ENCODE measurements at places on chromosomes 12 and 14. TPM values are rescaled to one million over a fixed set of nuclear protein-coding genes. Genes with fewer than 3 reads are reported as not detected.

DNA sequence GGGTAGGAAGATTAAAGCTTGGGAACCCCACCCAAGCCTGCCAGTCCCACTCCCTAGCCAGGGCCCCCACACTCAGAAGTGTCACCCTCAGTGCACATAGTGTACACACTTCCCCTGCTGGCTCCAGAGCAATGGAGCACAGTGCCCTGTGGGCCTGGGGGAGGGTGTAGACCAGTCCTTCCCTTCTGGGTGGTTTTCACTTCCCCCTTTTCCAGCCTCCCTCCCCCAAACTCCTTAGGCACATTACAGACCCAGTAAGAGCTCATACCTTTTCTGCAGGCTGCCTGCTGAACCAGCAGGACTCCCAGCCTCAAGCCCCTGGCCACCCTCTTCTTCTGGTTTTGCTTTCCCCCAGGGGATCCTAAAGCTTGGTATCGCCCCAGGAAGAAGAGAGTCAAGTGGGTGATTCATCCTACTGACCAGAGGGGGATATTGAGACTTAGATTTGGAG, at the start of gene ZNF385A:
TSS of gene ZNF385A (minus strand) at position 143 of the 451 bp plus-strand sequence. CDS start 219 bp downstream, outside the sequence.
- DNase-seq, result no peak

- no peak for DNase-seq
Observed at GRCh38 chr12:71973687-71974086, 35.0 kb downstream of the TPH2 start.

- no peak for DNase-seq
Observed at GRCh38 chr12:58725400-58726105, 194.8 kb downstream of the LRIG3 start.

GRCh38 chr12:113934060-113934814, 31.9 kb downstream of the RBM19 start:
- DNase-seq, result no peak

- no peak for DNase-seq
Observed at GRCh38 chr12:21543151-21543550, 17.1 kb downstream of the SPX start.

- DNase-seq, result peak; percentile 40
Observed at GRCh38 chr12:121365416-121366062, 13.3 kb upstream of the ANAPC5 start.

DNA sequence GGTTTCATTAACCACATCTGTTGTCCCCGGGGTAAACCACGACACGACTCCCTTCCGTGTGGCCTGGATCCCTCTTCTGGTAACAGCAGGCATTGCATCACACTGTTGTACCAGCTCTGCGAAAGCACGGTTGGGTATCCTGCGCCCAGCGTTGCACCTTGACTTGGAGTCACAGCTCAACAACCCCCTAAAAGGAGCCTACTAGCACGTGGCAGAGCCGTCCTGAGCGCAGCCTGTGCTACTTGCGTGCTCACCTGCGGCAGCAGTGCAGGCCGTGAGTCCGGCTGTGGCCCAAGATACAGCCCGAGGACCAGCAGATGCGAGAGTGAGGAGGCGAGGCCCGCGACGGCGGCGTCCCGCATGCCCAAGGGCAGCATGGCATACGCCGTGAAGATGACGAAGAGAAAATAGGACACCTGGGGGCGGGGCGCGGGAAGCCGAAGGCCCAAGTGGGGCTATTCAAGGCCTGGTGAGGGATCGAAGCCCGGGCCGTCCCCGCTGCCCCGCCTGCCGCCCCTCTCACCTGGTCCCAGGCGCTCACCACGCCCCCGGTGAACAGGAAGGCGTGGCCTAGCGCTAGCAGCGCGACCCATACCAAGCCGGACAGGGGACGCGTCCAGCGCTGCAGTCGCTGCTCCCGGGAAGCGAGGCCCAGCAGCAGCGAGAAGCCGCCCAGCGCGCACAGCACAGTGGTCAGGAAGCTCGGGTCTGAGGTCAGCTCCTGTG, 2.4 kb downstream of the ADCY4 start:
- peak; percentile 68 for DNase-seq

GRCh38 chr12:94560431-94561221, 89.7 kb downstream of the TMCC3 start:
- peak; percentile 91 for DNase-seq

The ACSM4 gene
- not detected for total RNA-seq

DNA sequence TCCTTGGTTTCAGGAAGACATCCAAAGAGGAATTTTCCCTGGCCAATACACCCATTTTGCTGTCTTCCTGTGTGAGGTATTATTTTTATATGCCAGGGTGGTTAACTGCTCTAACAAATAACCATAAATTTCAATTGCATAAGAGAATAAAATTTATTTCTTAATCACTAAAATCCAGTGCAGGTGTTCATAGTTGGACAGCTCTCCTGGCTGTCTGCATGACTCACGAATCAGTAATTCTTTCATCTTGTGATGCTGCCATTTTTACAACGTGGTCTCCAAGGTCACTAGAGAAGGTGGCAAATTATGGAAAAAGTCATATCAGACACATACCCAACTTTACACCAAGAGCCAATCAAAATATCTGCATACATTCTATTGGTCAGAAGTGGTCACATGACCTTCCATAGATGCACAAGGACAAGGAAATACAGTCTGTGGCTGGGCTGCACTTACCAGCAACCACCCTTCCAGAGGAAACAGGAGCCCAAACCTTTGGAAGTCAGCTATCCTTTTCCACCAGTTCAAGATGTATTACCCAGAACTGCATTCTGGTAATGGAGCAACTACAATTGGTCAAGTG, 193.5 kb upstream of the PLEKHG7 start:
- DNase-seq, result no peak

GRCh38 chr14:61557262-61557661, 138.1 kb upstream of the HIF1A start:
- peak; percentile 62 for DNase-seq

DNA sequence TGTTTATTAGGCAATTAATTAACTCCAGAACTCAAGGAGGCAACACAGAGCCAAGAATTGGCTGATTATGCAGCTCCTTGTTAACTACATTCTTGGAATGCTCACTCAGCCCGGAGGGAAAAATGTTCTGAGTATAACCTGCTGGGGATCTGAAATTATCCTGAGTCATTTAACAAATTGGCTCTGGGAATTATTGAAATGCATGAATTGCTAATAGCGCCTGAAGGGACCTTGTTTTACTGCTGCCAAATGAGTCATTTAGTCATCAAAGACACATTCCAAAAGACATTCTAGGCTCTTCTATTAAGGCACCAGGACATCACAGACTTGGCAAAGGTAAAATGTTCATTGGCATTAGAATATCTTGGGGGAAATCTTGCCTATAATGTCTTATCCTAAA, 13.0 kb downstream of the TMEM52B start:
- peak; percentile 51 for DNase-seq

DNA sequence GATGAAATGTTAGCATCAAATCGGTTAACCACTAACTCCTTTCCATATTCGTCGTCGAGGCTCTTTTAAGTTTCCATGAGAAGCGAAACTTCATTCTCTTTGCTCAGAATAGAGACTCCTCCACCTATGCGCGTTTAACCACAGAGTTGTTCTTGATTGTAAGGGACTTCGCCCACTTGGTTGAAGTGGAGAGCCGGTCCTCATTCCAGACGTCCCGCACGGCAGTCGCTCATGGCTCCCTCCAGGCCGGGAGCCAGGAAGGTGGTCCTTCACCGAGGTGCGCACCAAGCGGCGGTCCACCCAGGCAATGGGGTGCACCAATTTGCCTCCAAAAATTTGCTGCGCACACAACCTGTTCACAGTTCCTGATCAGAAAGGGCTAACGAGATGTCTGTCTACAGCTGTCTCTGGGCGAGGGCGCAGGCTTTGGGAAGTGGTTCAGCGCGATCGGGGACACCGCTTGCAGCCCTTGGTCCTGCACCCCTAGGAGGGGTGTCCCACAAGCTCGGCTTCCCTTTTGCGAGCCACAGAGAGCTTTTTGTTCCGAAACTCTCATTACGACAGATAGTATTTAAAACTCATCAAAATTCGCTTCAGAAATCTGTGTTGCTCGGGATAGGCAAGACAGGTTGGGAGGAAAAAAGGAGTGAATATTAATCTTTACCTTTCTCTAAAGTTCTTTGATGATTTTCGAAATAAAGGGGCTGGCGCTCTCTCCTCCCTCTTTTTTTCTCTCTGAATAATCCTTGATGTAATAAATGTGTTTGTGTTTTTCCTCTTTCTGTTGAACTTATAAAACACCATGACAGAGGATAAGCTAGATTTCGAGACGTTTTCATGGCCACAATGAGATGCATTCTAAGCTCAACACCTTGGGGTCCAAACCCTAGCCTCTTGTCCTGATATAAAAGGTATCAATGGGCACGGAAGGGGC, 6.4 kb upstream of the ALX1 start:
- no peak for DNase-seq

GRCh38 chr12:116818341-116818856, 62.8 kb downstream of the HRK start:
- peak; percentile 44 for DNase-seq

- DNase-seq, result no peak
Observed at GRCh38 chr12:75592086-75592485, 80.7 kb upstream of the KRR1 start.

- no peak for DNase-seq
Observed at GRCh38 chr12:75694534-75695268, 183.3 kb upstream of the KRR1 start.

- no peak for DNase-seq
Observed at GRCh38 chr14:105903971-105904370, 377.6 kb downstream of the TMEM121 start.

DNA sequence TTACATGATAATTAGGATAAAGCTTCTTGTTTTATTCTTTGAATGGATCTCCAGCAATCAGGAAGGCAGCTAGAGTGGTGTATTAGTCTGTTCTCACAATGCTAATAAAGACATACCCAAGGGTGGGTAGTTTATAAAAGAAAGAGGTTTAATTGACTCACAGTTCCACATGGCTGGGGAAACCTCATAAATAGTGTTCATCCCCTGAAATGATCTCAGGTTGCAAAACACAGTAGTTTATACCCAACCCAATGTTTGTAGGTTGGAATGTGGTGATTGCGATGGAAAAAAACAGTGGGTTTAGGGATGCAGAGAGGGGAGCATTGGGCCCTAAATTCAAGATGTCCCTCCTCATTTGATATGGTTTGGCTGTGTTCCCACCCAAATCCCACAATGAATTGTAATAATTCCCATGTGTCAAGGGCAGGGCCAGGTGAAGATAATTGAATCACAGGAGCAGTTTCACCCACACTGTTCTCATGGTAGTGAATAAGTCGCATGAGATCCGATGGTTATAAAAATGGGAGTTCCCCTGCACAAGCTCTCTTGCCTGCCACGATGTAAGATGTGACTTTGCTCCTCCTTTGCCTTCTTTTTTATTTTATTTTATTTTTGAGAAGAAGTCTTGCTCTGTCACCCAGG, 11.5 kb downstream of the MUCL1 start:
- DNase-seq, result no peak

The TMEM132C gene
- not detected for total RNA-seq

The IFNG-AS1 gene
- total RNA-seq, result not detected

GRCh38 chr14:65332141-65332871, 80.2 kb upstream of the FUT8 start:
- DNase-seq, result no peak

DNA sequence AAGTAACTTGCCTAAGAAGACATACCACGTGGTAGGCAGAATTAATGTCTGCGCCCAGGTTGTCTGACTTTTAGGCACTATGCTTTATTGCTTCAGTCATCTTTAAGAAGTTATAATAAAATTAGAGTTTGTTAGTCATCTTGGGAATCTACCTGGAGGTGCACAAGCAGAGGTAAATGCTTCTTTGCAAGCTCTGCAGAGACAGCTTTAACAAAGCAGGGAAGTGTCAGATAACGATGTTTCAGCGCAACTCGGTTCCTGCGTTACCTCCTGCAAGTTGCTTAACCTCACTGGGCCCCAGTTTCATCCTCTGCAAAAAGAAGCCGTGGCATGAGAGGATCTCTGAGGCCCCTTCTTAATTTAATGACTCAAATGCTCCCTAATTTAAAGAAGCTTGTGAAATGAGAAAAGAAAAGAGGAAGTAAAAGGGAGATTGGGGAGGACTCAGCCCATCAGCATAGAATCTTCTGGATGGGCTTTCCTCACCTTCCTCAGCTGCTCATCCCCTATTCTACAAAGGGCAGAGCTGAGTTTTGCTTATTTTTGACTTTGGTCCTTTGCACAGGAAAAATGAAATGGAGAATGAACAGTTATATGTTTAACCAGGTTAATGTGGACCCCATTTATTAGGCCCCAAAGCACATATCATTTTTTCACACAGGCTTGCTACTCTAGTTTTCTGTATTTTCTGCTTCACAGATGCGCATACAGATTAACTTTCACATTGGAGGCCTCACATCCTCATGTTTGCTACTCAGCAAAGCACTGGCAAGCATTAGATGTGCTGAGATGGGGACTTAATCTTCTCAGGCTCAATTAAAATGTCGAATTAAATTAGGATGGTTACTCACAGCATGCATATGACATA, 5.1 kb downstream of the ARHGDIB start:
- DNase-seq, result no peak

DNA sequence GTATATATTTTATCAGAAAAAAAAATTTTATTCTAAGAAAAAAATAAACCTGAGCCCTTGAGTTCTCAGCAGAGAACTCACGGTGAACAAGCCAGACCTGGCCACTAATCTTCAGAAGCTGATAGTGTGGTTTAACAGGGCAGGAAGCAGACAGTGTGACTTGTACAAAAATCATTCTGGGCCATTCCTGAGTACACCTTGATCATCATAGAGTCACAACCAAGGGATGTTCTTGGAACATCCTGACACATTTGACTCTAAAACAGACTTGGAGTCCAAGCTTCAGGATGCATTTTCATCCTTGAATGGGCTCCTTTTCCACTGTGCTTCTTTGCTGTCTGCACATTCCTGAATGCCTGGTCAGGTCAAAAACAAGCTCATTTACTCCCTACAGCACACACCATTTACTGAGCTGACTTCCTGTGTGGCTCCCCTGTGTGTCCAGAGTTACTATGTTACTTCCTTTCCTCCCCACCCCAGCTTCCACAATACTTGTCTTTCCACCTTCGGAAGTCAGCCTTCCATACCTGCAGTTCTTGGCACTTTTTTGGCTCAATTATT, 112.0 kb downstream of the ANO6 start:
- DNase-seq, result no peak

DNA sequence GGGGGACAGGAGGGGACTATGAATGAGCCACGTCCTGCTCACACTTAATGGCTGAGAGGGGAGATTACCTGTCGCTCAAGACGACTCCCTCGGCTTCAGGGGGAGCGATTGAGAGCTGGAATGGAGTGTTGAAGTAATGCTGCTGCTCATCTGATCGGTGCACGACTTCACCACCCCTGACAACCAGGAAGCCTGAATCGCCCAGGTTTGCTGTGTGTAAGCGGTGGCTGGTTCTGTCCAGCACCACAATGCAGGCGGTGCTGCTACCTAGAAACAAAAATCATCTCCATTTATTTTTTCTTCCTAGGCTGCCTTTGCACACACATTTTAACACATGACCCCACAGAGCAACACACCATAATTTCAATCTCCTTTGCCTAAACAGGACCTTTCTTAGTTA, 37.3 kb downstream of the PPTC7 start:
- DNase-seq, result no peak

DNA sequence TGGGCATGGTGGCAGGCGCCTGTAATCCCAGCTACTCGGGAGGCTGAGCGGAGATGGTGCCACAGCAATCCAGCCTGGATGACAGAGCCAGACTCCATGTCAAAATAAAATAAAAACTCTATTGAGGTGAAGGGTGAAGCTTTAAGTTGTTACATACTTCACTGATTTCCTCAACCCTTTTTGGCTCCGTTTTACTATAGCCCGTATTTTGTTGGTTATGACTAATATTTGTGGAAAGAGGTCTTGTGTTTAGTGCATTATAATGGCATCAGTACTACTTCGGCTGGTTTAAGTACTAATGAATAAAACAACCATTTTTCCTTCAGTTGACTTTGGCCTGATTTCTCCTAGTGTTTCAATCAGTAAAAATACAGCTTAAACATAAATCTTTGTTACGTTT, 27.0 kb upstream of the SLC2A14 start:
- no peak for DNase-seq

- DNase-seq, result no peak
Observed at GRCh38 chr12:98466640-98467400, 48.6 kb upstream of the TMPO start.

Data from RPMI7951 (cell line).